ENCODE measurements at places on chromosomes 7 and 10. TPM values are rescaled to one million over a fixed set of nuclear protein-coding genes. Genes with fewer than 3 reads are reported as not detected.

ACTL6B gene
- total RNA-seq = 0.33 TPM

DNA sequence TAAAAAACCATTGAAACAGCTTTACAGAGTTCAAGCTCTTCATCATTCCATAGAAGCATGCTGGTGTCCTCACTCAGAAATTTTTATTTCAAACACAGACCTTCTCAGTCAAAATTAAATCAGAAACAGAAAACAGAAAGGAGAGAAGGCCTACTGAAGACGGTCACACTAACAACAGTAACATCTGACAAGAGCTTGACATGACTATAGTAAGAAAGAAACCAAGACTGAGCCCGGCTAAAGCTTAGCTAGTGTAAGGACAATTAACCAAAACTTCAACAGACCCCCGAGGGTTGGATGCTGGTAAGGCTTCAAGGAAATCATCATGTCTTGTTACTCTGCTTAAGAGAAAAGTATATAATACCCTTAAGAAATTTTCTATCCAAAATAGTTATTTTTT lies 38.6 kb downstream of the MTPN start:
- H3K36me3 ChIP-seq = no peaks in the 10 kb centered on the region
- no peak for DNase-seq
- H3K27ac ChIP-seq = no peak overlapping the region
- no peaks in the 10 kb centered on the region for H3K27me3 ChIP-seq
- no peaks in the 10 kb centered on the region for H3K4me1 ChIP-seq
- no peak overlapping the region for H3K4me3 ChIP-seq

DNA sequence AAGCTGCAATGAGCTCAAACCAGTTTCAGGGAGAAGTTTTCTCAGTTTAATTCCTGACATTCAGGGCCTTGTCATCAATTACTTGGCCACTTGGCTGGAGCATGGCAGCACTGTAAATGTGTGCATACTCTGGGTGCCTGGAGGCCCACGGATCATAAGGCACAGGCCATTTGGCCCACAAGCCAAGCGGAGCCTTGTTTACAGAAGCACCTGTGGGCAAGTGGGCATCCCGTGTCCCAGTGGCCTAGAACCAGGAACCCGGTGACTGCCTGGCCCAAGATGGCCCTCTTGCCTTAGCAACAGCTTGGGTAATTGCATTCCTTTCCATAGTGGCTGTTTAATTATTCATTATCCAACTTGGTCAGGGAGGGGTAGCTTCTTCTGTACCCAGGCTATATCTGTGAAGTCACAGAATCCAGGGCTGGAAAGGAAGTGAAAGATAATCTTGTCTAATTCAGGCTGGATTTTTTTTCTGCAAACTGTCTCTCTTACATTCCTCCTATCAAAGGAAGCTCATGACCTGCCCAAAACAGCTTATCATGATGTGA lies 426.4 kb upstream of the ZMIZ1 start:
- DNase-seq = no peak
- H3K4me3 ChIP-seq = no peak overlapping the region
- no peaks in the 10 kb centered on the region for H3K27me3 ChIP-seq
- H3K36me3 ChIP-seq = no peaks in the 10 kb centered on the region
- no peaks in the 10 kb centered on the region for H3K4me1 ChIP-seq

GRCh38 chr7:42193471-42194129 lies 43.4 kb downstream of the GLI3 start:
- H3K27ac ChIP-seq = no peak overlapping the region
- H3K4me3 ChIP-seq = no peak overlapping the region
- DNase-seq = no peak
- 0 out of 2 replicates have a peak, but pooled peaks cover 4% of the 10 kb centered on the region for H3K4me1 ChIP-seq
- H3K36me3 ChIP-seq = peaks cover 2% of the 10 kb centered on the region

Data from H9 (cell line).